C1 segment of cervical spinal cord (tissue), 14 donors: ENCODE measurements at places on chromosomes 6 and 20.

DNA sequence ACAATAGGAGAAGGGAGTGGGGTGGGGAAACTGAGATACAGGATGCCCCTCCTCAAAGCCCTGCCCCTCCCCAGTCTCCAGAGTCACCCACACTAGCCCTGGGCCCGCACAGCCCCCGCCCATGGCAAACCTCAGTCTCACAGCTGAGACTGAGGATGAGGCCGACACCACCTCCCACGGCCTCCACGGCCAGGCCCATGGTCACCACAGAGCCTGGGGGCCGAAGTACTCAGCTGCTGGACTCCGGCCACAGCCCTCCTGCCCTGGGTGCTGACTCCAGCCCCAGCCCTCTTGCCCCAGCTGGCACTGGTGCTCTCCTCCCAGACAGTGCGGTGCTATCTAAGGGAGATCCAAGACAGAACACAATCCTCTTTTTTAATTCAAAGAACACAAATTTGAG lies 176.1 kb downstream of the TTLL2 start:
- DNase-seq = no peak

GRCh38 chr6:117531809-117532725 lies 49.6 kb downstream of the DCBLD1 start:
- DNase-seq = no peak

DNA sequence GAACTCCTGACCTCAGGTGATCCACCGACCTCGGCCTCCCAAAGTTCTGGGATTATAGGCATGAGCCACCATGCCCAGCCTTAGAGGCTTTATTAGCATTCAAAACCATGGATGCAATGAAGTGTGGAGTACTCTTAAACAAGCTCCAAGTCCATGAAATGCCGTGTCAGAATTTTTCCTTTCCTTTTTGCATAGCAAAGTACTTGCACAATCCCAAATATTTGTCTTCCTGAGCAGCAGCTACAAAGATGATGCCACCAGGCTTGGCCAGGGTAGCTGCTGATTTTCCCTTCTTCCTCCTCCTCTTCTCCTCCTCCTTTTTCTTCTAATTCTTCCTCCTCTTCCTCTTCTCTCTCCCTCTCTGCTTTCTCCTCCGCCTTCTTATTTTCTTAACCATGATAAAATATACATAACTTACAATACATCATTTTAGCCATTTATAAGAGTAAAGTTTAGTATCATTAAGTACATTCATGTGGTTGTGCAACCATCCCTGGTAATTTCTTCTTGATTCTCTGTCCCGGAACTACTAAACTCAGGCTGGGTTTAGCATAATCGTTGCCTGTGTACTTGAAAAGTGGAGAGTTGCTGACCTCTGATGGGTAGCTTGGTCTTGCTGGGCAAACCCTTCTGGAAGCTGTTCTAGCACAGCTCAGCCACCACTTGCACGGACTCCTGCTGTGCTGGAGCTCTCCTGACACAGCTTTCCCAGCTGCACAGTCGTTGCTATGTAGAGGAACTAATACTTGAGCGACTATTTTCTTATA lies 20.3 kb downstream of the MUCL3 start:
- no peak for DNase-seq

DNA sequence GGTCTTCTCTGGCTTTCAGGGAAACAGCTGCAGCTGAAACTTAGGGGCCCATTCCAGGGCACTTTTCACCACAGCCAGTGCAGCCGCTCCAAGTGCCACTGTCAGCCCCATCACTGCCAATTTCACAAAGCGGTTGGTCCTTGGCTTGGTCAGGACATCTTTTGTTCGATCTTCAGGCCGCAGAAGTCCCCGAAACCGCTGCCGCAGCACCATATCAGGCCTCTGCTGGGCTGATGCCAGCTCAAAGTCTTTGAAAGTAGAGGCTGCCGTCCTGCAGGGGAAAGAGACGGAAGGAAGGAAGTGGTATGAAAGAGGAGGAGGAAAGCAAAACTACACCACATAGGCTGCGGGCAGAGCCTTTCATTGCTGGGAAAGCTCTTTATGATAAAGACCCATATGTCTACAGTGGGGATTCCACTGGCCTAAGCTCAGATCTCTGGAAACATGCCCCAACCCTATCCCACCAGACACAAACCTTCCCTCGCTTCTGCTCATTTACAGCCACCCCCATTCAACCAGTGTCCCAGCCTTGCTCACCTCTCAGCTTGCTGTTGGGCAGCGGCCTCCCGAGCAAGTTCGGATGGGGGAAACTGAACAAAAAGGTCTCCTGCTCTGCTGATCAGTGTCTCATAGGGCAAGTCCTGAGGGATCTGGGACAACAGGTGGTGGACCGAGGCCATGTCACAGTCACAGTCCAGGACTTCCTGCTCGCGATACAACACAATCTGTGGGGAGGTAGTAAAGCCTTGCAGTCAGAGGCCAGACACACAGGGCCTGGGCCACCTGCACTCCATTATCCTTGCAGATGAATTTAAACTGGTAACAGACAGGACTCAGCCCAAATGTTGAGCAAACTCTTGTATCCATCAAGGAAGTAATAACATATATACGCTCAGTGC lies 23.5 kb downstream of the TBC1D20 start:
- DNase-seq = no peak
